Stimulated activated CD4-positive, alpha-beta T cell treated with anti-CD3 and anti-CD28 coated beads, Interleukin-12 subunit alpha, Interleukin-12 subunit beta, amount 100 ng/mL, for 4 hours (primary cell): ENCODE measurements at places on chromosomes 6 and 20.

- no peak for DNase-seq
Observed at GRCh38 chr6:37081042-37081607, 75.7 kb downstream of the FGD2 start.

- no peak for DNase-seq
Observed at GRCh38 chr6:144390886-144391285, 105.8 kb downstream of the UTRN start.

DNA sequence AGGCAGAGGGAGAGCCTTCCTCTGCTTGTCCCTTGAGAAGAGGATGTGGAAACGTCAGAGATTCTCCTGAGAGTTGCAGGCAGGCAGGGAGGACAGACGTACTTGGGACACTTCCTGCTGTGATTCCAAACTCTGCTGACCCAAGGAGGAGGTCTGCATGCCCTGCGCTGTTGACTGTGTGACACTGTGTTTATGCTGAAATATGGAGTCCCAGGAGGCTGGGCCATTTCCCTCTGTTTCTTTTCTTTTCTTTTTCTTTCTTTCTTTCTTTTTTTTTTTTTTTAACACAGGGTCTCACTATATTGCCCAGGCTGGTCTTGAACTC, 63.5 kb upstream of the BHLHE23 start:
- DNase-seq, result no peak

DNA sequence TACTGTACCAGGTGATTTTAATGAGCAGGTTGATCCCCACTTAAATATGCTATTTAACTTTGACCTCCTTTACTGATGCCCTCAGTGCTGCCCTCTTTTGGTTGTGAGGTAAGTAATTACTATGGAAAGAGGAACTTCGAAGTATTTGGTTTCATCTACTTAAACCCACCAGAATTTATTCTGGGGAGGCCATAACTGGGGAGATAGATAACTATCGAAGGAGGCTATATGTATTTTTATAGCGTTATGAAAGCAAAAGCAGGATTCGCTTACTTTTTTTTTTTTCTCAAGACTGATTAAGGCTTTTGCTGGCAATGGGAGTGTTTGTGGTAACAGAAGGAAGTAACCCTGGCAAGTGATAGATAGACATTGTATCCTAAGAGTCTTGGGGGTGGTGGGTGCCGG, 168.9 kb upstream of the CENPW start:
- DNase-seq, result no peak

DNA sequence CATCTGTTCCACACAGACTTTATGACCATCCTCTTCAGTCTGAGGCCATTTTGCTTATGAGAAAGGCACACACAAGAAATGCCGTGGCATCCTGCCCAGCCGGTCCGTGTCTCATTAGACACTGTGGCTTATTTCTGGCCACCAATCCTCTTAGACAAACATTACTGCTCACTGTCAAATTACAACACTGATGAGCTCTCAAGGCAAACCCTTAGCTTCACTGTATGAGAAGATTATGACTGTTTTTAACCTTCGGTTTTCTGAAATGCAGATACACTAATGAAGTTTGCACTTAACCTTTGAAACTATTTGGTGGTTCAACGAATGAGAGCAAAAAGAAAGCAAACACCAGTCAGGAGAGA, 50.5 kb upstream of the DST start:
- DNase-seq, result no peak

- DNase-seq, result no peak
Observed at GRCh38 chr20:40706977-40707582, 18.0 kb upstream of the MAFB start.

DNA sequence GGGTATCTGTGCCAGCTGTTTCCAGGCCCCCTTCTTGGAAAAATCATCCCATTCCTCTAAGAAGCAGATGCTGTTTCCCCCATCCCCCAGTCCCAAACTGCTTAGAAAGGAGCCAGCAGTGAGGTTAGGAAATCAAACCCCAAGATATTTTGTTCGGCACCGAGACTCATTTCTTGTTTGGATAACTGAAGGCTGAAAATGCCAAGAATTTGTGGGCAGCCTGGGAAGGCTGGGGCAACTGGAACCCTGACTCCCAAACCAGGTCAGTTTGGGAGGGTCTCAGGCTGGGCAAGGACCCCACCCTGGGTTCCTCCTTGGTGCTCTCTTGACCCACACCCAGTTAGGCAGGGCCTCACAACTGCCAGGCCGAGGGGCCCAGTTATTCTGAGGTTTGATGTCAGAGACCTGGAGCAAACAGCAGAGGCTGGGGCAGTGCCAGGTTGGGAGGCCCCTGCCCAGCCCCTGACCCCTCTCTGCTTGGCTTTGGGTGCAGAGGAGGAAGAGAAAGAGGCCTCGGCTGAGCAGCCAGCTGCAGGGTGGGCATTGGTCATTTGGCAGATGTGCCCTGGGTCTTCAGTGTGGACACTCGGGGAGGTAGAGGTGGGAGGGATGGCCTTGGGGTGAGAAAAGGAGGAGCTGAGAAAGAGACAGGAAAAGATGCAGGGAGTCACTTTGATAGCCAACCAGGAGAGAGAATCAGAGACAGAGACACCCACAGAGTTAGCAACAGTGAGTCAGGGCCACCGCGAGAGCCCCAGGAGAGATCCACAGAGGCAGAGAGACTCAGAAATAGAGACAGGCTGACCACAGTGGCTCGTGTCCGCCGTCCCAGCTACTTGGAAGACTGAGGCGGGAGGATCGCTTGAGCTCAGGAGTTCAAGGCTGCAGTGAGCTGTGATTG, 5.0 kb downstream of the ANGPT4 start:
- no peak for DNase-seq

GRCh38 chr6:40455686-40456389, 131.3 kb downstream of the LRFN2 start:
- no peak for DNase-seq

DNA sequence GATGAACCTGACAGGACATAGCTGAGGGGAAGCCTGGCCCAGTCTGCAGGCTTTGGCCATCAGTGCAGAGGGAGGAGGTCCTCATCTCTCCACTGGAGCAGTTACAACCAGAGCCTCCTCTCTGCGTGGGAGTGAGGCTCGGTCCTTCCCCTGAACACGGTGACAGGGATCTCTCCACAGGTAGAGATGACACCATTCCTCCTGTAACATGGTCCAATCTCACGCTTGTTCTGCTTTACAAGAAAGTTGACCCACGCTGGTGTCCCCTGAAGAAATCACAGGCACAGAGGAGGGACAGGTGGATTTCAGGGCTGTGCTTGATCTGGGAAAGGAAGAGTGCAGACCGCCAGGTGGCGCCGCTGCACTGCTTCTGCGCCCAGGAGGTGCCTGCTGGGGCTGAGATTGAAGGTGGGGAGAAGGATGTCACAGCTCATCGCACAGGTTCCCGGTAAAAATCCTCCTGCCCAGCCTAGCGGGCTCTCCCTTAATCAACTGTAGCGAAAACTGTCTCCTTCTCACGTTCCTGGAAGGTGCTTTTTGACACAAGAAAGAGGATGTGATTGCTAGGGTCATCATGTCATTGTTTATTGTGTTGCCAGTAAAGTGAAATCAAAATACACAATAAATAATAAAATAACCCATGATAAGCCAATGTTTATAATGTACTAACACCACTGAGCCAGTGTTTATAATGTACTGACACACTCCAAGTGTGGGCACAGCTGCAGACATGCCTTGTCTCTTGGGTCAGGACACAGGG, 20.4 kb downstream of the HLA-G start:
- peak; percentile 86 for DNase-seq

- DNase-seq, result no peak
Observed at GRCh38 chr20:46206025-46206424, 87.9 kb downstream of the CD40 start.

GRCh38 chr6:140209775-140210174, 835.3 kb upstream of the CITED2 start:
- no peak for DNase-seq

GRCh38 chr6:111306104-111306888, 176.7 kb downstream of the REV3L start:
- DNase-seq, result no peak

- no peak for DNase-seq
Observed at GRCh38 chr20:58511364-58511763, 3.8 kb downstream of the APCDD1L start.

DNA sequence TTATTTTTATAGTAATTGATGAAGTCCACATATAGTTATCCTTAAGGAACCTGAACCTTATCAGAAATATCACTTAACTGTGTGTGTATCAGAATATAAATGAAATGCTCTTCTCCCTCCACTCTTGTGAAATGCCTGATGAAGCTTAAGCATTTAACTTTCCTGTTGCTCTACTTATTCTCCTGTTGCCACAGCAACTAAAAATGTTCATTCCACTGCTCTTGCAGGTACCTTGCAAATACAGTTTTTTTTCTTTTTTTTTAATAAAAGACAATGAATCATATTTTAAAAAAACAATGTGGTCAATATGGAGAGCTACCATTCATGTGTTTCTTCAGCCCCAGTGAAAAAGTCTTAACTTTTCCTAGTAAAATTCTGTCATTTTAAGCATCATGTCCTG, 210.3 kb downstream of the RFPL4B start:
- DNase-seq, result no peak

DNA sequence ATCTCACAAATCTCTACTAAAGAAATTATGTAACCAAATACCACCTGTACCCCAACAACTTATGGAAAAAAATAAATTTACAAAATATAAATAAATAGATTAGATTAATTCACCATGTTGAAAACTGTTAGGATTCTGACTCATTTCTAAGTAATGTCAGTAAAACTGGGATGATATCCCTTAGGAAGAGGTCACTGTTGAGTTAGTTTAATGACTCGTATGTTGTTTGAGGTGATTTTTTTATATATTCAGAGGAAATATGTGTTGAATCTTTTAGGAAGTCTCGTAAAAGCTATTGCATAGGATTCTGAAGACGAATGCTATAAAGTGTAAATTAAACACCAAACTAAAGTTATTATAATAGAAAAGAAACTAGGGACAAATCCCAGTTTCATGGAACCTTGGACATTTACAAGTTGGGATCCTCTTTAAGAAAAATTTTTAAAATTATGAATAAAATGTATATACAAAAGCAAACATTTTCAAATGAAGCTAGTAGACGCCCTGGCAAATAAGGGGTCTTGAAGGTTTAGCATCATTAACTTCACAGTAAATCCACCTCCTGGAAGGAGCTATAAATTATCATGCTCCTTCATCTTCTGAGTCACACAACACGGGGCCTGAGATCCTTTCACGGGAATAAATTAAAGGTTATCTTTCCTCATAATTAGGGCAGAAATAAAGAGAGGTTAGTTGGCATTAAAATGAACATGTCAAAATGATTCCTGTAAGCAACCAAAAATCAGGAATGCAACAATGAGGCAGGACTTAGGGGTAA, 37.0 kb upstream of the POU3F2 start:
- no peak for DNase-seq

DNA sequence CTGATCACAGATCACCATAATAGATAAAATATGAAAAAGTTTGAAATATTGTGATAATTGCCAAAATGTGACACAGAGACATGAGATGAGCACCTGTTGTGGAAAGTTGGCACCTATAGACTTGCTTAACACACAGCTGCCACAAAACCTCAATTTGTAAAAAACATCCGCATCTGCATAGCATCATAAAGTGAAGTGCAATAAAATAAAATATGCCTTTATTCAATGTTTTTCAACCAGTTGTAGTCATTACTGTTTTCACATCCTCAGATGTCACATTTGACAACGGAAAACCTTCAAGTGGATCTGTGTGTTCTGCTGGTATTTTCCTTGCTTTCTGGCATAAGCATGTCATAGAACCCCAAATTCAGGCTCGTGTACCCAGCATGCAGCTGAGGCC, 50.2 kb upstream of the IFNGR1 start:
- DNase-seq, result no peak

DNA sequence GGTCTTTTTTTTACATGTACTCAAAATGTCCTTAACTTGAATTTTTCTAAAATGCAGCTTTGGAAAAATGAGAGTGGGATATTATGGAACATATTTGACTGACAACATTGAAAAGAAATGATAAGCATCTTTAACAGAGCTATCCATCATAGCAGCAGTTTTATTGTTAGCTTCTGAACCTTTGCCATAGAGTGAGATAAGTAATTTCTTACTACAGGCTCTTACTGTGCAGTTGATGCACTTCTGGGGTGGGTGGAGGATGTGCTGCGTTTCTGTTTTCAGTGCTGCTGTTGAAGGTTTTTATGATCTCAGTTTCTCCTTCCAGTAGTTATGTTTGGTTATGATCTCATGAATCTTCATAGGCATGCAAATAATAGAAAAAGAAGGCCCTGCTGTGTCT, 267.0 kb downstream of the TMEM242 start:
- peak; percentile 38 for DNase-seq
